ENCODE measurements at places on chromosomes 1 and 21. TPM values are rescaled to one million over a fixed set of nuclear protein-coding genes. Genes with fewer than 3 reads are reported as not detected.

GRCh38 chr1:113804421-113805255, 7.6 kb downstream of the RSBN1 start:
- no peak for DNase-seq

The DDAH1 gene
- total RNA-seq = 10.3 TPM

GRCh38 chr21:42459546-42460215, 36.3 kb downstream of the RSPH1 start:
- no peak for DNase-seq

The PDE4B gene
- 29.0 TPM for total RNA-seq

The CRNN gene
- 349 TPM for total RNA-seq

The DCAF8 gene
- 145 TPM for total RNA-seq

The RBM11 gene
- total RNA-seq = 2.5 TPM

DNA sequence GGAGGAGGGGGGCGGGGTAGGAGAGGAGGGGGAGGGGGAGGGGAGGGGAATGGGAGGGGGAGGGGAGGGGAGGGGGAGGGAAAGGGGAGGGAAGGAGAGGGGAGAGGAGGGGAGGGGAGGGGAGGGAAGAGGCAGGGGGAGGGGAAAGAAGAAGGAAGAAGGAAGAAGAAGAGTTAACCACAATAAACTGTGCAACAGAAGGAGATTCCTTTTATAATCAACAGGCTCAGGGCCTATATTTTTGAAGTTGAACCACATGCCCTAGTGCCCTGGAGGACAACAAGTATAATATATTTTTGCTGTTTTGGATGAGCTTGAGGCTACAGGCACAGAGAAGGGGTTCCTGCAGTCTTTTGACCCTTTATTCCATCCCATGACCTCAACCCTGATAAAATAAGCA, 228.2 kb upstream of the IRF2BP2 start:
- no peak for DNase-seq

GRCh38 chr1:224616756-224617409, 766 bp downstream of the CNIH3 start:
- no peak for DNase-seq

All from vagina (tissue), 2 donors.